RWPE1 (cell line): ENCODE measurements at places on chromosomes 4 and X.

DNA sequence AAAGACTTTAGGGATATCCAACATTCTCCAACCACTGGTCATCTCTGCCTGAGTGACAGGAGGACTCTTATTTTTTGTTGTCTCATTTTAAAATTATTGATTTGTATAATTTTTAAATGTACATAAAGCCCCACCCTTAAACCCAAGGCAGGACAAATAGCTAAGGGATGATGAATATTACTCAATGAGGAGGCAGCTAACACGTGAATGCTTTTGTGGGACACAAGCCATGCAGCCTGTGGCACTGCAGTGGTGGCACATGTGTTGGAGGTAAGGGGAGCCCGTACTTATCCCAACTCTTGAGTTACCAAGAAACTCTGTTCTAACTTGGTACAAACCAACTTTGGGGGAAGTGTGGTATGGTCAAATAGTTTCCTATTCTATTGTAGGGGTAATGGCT is 19.5 kb downstream of the MID1IP1 start:
- no peak for DNase-seq

GRCh38 chr4:102687373-102687981 is 73.3 kb downstream of the MANBA start:
- peak; percentile 74 for DNase-seq

- DNase-seq: peak; percentile 55
Observed at GRCh38 chrX:41391606-41392005, 55.5 kb upstream of the NYX start.

DNA sequence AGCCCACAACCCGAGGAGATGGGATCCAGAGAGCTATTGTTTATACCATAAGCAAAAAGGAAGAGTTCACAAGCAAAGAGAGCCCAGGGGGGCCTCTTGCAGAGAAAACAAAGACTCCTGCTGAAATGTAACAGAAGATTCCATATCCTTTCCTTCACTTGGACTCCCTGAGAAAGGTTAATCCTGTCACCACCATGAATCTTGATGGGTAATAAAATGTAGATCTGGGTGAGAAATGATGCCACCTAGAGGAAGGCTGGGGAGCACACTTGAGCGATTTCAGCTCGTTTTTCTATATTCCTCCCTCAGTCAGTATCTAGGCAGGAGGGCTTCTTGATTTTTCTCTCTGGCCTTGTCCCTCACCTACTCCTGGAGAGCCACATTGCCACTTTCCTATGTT is 10.2 kb upstream of the KCNE5 start:
- DNase-seq: peak; percentile 3
